ENCODE measurements at places on chromosomes 12 and 14.

GRCh38 chr12:101696251-101697196, 916 bp upstream of the CHPT1 start:
- DNase-seq = peak; percentile 75

DNA sequence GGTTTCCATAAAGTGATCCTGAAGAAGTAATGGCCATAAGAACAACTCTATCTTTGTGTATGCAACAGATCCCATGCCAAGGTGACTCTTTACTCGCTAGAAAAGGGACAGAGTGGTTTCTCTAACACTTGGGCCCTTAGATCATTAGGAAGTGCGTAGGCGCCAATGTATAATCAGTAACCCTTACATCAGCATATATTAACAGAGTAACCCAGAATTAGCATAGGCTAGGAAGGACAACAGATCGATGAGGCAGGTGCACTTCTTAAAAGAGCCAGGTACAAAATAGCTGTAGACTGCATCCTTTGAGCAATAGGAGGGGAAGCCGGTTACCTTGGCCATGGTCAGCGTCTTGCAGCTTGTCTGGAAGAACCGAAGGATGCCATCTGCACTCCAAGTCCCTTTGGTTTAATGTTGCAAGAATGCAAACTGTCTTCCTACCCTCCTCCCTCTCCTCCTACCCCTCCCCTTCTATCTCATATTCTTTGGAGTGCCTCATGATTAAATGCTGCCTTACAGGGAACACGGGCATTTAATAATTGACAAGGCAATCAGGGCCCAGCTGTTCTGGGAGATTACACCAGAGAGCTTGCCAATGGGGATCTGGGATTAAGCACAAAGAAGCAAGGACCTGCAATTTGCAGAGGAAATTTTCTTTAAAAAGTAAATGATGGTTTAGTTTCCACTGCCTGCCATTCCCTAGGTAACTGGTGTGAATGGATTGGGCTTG, 8.0 kb downstream of the GSG1 start:
- DNase-seq = no peak

DNA sequence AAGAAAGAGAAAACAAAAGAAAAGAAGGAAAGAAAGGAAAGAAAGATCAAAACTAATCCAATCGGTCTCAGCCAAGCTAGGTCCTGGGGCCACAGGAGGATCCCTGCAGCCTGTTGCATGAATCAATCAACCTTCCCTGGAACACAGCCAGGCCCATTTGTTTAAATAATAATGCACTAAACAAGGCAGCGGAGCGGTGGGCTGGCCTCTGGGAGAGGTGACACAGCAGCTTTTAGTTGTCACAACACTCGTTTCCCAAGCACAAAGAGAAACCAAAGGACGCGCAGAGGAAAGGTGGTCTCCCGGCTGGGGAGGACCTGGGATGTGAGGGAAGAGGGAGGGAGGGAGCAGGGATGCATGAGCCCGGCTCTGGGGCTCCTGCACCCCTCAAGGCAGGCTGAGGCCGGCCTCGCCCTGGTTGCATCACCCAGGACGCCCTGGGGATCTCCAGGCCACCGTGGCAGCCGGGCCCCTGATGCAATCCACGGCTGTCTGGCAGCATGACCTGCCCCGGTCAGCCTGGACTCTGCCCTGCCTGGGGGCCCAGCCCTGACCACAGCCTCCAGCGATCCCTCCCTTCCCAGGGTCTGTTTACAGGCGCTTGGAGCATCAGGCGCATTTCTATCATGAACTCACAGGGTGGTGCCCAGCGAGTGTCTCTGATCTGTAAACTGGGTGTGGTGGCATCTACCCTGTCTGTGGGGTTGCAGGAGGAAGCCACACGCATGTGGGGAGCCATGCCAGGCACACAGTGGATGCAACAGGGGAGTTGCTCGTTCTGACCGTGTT, 32.5 kb downstream of the MMP17 start:
- peak; percentile 21 for DNase-seq

GRCh38 chr12:49364989-49365388, 2.3 kb upstream of the SPATS2 start:
- DNase-seq = no peak

DNA sequence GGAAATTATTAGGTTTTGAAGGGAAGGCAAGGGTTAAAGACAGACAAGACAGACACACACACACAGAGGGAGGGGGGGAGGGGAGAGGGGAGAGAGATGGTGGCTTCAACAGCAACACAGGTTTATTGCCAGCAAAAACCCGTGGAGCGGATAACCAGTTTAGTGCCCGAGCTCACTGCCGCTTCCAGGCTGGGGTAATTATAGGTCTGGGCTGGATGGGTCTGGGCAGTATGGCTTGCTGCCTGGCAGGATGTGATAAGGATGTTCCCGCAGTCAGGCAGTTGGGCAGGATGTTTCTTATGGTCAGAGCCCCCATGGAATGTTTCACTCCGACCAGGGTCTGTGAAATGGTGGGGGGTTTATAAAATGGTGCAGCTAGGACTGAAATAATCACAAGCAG, 4.4 kb upstream of the TDRD9 start:
- DNase-seq = no peak

Data from NCI-H510A treated with DMSO at 0.1 percent for 48 hours (cell line).